ENCODE measurements at places on chromosomes 5 and 9.

- no peak for DNase-seq
These were observed 109.6 kb downstream of the PIK3R1 start for GRCh38 chr5:68325065-68325580.

GRCh38 chr5:76943006-76943405 lies 9.8 kb upstream of the CRHBP start:
- DNase-seq, result no peak

DNA sequence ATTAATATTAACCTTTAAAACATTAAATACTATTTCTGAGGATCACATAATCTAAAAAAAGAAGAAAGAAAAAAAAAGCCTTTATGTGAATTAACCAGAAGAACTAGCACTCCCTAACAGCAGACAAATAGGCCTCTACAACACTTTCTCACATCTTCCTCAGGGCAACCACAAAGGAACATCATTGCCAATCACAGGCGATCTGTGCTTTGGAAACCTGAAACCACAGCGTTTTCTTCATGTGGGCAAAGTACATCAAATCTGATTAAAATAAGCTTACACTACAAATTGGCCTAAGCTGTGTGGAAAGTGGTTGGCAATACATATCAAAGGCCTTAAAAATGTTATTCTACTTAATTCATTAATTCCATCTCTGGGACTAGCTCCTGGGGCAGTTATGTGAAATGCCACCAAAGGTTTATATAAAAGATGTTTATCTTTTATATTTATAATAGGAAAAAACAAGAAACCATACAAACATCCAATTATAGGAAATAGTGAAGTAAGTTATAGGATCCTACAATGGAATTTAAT lies 184.8 kb upstream of the TBCA start:
- DNase-seq, result no peak

DNA sequence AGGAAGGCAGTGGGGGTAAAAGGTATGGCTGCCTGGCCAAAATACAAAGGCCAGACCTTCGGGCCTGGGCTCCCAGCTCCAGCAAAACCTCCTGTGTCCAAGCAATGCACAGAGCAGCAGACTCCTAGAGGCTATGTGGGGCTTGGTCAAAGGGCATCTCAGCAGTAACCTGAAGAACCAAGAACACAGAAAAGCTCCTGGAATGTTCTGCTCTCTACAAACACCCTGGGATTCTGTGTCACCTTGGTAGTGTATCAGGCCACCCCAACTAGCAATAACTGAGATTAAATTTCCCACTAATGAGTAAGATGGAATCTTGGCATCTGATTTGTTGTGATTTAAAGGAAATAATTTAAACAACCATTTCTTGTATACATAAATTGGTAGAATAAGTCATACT lies 158.6 kb downstream of the GLIS3 start:
- no peak for DNase-seq

Data from SW480 (cell line).